H9 (cell line): ENCODE measurements at places on chromosomes 13 and 19.

- no peak for DNase-seq
Observed at GRCh38 chr13:47146991-47147811, 250.3 kb upstream of the HTR2A start.

DNA sequence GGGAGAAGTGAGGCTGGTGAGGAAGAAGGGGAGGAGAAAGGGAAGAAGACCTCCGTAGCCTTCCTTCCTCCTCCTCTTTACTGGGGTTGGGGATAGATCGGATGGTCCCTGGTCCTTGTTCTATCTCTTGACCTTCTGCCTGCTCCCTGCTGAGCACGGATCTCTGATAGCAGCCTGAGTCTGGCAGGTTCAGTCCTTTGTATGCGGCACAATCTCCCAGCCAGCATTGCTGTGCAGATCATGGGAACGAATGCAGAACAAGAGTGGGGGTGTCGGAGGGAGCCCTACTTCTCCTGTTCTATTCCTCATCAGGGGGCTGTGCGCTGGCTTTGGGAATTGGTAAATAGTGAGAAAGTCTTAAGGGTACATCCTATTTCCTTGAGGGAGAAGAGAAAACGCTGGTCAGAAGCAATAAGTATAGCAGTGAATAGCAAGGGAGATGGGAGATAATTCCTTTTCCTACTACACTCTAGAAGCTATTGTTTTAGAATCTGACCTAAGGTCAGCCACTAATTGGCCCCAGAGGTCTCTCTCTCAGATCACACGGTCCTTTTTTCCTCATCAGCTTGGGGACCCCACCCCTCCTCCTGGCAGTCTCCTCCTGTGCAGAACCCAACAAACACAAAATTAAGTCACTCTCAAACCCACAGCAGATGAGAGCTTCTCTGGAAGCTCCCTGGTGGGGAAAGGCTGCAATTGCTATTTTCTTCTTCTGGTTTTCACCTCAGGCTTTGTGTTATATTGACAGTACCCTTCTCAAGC is 41.0 kb downstream of the KL start:
- DNase-seq: no peak

DNA sequence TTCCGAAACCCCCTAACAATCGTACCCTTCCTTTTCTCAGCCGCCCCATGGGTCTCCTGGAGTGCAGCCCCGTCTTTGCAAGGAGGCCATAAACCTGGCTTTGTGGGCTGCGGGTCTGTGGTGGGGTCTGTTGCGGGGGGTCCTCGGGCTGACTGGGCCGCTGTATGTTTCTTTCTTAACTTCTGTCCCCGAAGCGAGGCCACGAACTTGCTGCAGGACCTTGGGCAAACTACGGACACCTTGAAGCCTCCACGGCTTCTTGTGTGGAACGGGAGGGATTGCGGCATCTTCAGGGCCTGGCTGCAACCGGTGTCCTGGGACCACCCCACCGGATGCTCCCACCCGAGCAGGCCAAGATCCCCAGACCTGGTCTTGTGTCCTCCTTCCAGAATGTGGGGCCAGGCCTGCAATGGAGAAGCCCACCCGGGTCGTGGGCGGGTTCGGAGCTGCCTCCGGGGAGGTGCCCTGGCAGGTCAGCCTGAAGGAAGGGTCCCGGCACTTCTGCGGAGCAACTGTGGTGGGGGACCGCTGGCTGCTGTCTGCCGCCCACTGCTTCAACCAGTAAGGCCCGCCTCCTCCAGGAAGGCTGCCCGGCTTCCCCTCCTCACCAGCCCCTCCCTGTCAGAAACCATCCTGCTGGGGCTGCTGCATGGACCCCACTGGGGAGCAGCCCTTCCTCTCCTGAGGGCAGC is 12.0 kb downstream of the TIMM13 start:
- no peak for DNase-seq

GRCh38 chr13:41650706-41651105 is 193.4 kb downstream of the RGCC start:
- DNase-seq: no peak

GRCh38 chr19:16605553-16605994 is 22.4 kb downstream of the MED26 start:
- DNase-seq: no peak

- DNase-seq: no peak
Observed at GRCh38 chr19:14616407-14616806, 33.5 kb downstream of the CLEC17A start.

- DNase-seq: no peak
Observed at GRCh38 chr13:70407486-70407885, 299.2 kb upstream of the KLHL1 start.

DNA sequence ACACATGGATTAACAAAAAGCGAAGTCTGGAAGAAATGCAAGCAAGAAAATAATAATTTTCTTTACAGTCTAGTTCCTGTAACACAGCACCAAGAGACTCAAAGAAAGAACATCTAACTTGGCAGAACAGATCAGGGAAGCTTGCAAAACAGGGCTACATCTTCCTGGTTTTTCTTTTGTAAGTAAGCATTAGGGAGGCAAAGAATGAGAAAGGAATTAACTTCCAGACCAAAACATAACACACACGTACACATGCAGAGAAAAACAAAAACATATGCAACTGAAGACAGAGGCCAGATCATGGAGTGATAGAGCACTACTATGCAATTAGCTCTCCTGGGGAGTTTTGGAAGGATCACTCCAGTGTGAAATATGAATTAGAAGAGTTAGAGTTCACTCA is 120.5 kb downstream of the DIAPH3 start:
- no peak for DNase-seq

DNA sequence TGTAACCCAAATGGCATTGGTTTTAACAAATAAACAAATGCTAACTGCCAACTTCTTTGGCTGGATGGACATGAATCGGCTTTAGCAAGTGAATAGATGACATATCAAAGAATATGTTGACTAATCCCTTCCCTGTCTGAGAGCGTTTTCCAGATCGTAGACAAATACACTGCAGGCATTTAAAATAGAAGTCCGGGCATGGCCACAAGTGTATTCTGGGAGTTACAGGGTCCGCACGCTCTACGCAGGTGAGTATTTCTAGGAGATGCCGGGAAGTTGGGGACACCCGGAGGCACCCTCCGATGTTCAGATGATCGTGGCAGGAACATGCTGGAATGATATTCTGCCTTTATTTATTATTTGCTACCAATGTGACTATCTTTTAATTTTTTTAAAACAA is 53.2 kb upstream of the ZNF536 start:
- DNase-seq: no peak

DNA sequence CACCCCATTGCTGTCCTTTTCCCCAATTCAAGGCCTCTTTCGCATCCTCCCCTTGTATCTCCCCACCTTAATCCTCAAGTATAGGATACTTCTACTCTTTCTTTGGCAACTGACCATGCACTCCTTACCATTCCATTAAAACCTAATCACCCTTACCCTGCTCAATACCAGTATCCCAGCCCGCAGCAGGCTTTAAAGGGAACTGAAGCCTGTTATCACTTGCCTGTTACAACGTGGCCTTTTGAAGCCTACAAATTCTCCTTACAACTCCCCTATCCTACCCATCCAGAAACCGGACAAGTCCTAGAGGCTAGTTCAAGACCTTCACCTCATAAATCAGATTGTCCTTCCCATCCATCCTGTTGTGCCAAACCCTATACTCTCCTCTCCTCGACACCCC is 16.2 kb upstream of the OR10H1 start:
- DNase-seq: no peak

DNA sequence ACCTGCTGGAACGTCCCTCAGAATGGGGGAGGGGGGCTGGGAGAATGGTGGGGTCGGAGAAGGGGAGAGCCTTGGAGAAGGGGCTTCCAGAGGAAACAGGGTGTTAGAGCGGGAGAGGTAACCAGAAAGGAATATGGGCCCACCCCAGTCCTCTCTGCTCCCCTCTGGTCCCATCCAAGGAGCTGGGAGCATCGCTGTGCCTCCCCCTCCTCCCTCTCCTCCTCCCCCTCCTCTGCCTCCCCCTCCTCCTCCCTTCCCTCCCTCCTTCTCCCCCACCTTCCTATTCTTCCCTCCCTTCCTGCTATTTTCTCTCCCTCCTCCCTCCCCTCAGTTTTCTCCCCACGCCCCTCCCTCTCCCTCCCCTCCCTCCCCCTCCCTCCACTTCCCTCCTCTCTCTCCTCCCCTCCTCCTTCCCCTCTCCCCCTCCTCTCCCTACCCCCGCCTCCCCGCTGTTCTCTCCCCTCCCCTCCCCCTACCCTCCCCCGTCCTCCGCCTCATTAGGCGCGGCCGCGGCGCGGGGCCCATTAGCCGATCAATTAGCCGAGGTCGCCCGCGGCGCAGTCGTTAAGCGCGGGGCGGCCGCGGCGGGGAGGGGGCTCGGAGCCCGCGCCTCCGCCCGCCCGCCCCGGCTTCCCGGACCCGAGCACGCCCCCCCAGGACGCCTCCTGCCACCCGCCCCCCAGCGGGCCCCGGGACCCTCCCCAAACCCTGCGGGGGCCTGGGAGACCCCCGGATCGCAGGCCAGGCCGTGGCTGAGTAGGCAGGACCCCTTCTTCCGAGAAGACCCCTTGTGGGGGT is 15.4 kb downstream of the TLE5 start:
- DNase-seq: peak; percentile 74

DNA sequence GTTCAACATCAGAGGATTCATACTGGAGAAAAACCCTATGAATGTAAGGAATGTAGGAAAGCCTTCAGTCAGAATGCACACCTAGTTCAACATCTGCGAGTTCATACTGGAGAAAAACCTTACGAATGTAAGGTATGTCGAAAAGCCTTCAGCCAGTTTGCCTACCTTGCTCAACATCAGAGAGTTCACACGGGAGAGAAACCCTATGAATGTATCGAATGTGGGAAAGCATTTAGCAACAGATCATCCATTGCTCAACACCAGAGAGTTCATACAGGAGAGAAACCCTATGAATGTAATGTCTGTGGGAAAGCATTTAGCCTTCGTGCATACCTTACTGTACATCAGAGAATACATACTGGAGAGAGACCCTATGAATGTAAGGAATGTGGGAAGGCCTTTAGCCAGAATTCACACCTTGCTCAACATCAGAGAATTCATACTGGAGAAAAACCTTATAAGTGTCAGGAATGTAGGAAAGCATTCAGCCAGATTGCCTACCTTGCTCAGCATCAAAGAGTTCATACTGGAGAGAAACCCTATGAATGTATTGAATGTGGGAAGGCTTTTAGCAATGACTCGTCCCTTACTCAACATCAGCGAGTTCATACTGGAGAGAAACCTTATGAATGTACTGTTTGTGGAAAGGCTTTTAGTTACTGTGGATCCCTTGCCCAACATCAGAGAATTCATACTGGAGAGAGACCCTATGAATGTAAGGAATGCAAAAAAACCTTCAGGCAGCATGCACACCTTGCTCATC is 15.4 kb downstream of the ZNF570 start:
- DNase-seq: no peak

GRCh38 chr13:52743988-52744387 is 4.4 kb upstream of the CNMD start:
- DNase-seq: no peak

- DNase-seq: peak; percentile 73
Observed at GRCh38 chr19:8335343-8336071, 7.6 kb downstream of the KANK3 start.

DNA sequence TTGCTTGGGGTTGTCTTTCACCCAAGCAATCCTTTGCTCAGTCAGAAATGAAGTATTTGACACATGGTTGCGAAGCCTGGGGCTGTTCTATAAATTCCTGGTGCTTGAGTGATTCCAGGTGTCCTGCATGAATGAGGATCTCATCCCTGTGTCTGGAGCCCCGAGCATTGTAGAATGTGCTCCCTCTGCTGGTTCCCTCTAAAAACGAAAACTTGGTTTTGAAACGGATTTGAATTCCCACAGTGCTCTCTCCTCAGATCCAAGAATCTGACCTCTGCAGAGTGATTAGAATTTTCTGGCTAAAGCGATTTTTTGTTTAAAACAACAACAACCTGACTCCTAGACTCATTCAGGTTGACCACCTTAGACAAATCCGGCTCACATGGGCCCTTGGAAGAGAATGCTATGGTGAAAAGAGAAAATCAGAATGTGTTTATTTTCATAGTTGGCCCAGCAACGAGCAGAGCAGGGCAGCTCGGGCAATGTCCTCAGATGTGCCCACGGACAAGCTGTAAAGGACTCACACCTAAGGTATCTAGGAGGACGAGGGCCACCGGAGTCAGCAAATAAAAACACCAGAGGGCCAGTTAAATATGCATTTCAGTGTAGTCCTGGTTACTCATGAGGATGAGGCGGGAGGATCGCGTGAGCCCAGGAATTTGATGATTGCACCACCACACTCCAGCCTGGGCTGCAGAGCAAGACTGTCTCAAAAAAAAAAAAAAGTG is 8.7 kb upstream of the ATP12A start:
- peak; percentile 61 for DNase-seq
